ENCODE measurements at places on chromosomes 13 and 19.
A peak's percentile ranks its signal among the peaks of the same experiment; 100 is the strongest.

DNA sequence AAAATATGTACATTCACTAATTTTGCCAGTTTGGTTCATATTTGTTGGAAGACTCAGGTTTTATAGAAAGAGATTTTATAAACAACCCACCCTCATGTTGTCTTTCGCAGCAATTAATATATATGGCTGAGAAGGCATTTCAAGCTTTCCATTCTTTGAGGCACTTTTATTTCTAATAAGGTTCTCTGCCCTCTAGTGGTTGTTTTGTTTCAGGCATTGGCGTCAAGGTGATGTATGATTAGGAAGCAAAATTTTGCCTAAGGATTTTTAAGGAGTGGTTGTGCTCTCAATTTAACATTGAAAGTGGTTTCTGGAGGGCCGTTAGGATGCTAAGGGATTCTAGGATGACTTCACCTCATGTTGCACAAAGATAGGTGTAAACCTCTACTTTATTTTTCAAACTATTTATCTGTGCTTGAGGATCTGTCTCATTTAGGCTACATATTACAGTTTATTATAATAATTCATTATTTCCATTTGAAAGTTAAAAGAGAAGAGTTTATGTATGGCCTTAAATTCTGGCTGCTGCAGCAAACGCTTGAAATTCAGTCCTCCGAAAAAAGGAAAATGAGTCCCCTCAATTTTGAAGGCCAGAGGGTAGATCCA is 35.9 kb downstream of the OXGR1 start:
- no peak for DNase-seq

GRCh38 chr19:48925240-48925843 is 8.2 kb upstream of the DHDH start:
- DNase-seq, result no peak

DNA sequence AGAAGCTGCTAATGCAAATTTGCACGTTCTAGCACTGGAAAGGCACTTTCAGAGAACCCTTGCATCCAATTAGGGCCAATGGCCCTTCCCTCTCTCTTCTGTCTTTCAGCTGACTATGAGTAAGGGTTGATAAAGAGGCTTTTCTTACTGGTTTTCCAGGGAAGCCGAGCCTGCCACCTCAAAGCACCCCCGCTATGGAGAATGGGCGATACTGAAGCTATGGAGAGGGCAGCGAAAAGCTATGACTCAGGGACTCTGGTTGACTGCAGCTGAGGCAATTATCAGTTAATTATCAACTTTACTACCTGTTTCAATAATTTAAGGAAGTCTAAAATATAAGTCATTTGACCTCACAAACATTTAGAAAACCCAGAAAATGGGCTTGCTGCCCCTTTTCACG is 115.8 kb downstream of the TRPC4 start:
- no peak for DNase-seq

GRCh38 chr13:29483211-29483610 is 112.3 kb downstream of the SLC7A1 start:
- DNase-seq, result no peak

DNA sequence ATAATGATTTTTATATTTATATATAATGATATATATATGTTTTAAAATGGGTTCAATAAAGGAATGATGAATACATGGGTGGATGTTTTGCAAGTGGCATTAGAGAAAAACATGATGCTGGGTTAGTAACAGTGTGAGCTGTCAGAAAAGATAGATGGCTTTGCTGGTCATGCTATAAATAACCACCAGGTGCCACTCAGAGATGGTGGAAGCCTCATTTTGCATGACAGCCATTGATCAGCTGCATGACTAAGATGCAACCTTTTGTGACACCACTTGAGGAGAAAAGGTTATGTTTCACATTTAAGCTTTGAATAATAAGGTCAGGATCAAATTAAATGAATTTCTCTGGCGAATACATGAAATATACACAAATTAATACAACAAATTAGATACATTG is 737.7 kb downstream of the PCDH9 start:
- DNase-seq, result no peak

DNA sequence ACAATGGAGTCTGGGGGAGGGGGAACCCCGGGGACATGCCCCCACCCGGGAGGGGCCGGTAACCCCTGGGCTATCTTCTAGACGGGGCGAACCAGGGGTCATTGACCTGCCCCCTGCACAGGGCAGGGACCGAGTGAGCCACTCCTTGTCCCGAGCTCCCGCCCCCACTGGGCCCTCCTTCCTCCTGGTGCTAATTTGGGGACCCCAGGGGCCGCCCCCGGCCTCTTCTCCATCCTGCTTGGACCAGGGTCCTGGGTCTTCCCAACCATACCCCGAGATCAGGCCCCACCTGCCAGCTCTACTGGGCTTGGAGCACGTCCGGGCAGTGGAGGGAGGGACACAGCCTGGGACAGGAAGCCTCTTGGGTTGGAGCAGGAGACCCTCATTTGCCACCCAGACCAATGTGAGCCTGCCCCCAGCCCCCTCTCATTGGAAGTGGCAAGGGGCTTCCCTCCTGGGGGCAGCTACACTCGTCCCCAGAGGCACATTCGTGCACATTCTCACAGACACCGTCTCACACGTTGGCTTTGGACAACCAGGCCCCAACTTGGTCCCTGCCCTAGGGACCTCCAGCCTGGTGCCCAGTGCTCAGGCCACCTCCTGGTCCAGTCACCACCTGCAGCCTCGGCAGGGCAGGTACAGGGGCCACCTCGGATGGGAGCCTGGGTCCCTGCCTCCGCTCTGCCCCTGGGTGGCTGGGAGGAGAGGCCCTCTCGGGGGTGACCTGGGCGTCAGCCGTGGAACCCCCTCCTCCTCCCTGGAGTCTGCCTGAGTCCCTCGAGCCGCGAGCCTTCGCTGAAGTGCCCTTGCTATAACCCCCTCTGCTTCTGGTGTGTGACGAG is 3.3 kb upstream of the MISP start:
- DNase-seq, result no peak

GRCh38 chr13:50713523-50714248 is 129.8 kb downstream of the DLEU7 start:
- DNase-seq, result no peak

DNA sequence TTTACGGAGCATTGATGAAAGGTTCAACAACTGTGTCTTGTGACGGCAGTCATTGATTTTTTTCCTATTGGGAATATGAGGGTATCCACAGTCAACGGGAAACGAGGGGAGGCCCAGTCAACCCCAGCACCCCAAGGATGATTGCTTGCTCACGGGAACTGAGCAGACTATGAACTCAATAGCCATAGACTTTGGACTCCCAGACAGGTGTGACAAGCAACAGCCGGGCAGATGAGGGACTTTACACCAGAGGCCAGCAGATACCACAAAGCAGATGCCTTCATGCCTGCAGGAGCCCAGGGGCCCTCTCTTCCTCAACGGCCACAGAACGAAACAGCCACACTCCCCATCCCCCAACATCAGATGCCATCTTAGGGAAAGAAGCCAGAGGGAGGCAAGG is 80.3 kb upstream of the FLT1 start:
- no peak for DNase-seq

DNA sequence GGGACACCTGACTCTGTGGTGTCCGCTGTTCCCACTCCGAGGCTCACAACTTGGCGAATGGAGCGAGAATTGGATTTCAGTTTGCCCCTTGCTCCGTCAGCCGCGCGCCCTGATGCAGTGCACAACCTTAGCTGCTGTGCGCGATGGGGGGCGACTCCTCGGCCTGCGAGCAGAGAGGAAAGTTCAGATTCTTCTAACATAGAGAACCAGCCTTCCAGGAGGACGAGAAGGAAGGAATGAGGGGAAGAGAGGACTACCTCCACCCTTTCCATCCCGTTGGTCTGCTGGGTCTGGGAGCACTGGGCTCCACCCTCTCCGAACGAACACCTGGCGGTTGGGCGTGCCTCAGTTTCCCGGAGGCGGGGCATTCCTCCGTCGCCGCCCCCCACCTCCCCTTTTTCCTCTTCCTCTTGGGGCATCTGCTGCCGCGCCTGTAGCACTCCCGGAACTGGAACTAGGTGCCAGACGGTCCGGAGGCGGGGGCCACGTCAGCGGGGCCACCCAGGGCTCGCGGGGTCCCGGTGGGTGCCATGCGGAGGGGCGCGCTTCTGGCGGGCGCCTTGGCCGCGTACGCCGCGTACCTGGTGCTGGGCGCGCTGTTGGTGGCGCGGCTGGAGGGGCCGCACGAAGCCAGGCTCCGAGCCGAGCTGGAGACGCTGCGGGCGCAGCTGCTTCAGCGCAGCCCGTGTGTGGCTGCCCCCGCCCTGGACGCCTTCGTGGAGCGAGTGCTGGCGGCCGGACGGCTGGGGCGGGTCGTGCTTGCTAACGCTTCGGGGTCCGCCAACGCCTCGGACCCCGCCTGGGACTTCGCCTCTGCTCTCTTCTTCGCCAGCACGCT is at the start of gene KCNK6:
Gene KCNK6, plus strand, starts transcription at position 425 of the 838 bp plus-strand sequence. Its CDS starts 106 bp downstream, at position 531.
- peak; percentile 44 for DNase-seq

- DNase-seq, result no peak
These were observed 964 bp downstream of the SPINT2 start for GRCh38 chr19:38265213-38265861.

DNA sequence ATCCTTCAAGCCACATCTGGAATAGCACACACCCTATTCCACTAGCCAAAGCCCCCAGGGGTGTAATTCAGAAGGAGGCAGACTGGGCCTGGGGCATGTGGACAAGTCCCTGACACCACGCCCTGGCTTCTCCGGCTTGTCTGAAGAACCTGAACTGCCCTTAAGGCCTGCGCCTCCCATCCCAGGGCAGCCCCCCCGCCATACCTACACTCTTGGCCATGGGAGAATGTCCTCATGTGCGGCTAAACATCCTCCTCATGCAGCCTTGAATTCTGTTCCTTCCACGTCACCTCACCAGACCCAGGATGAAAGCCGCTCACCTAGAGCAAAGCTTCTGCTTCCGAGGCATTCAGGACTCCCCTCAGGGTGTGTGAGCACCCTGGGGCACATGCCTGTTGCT is 24.3 kb upstream of the POU2F2 start:
- no peak for DNase-seq

DNA sequence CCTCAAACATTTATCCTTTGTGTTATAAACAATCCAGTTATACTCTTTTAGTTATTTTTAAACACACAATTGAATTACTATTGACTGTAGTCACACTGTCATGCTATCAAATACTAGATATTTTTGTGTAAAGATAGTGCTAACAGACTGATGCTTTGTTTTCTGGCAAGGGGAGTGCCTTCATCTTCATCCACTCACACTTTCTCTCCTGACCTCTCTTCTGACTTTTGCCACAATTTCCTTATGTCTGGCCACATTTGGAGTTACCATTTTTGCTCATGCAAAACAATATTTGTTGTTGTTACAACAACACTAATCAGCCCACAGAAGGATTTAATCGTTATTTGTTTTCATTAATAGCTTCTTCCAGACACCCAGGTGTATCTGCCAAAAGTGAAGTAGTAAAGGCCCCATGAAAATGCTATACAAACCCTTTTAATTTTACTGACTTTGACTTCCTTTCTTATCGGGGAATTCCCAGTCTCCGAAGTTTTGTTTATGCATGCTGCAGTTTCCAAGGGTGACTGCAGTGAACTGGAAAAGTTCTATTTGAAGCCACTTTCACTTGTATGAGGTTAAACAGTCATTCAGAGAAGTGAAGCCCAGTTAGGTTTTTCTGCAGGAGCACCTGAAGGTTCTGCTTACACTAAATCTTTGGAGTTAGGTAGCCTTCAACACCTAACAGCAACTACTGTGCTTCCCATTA is 66.1 kb upstream of the FRY start:
- no peak for DNase-seq

DNA sequence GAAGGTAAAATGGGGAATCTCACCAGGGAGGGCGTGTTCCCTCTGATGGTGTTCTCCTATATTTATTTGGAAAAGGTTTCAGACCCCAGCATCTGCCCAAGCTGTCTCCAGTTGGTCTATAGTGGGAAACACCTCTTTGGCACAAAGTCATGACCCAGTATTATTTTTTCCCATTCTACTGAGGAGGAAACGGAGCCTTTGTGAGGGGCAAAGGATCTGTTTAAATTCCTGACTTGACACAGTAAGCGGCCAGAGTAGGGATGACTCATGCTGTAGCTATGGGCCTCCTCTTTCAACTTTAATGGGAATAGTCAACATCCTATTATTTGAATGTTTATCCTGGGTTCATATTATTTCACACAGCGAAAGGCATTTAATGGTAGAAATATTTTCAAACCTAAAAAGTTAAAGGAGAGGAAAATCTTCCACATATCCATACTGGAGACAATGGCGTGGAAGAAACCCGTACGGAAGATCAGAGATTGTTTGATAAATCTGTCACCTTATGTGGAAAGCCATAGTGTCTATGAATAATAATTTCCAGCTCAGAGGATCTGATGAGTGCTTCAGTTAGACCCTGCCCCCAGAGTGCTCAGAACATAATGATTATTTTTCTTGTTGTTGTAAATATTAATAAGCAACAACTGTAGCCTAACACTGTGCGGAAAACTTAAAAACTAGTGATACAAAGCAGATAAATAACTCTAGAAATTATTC is 126.0 kb downstream of the FOXO1 start:
- DNase-seq, result no peak

DNA sequence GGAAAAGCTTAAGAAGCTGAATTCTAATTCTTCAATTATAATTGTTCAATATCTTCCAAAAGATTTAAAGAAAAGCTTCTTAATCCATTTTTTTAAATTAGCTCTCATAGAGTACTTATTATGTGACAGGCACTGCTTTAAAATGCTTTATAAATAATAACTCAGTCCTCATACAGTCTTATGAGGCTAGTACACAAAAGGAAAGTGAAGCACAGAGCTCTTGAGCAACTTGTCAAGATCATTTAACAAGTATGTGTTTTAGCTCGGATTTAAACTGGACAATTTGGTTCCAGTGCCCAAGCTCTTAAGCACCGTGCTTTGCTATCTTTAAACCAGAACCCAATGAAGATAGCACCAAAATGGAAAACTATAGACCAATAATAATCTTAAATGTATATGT is 106.1 kb downstream of the DHRS12 start:
- DNase-seq, result no peak

DNA sequence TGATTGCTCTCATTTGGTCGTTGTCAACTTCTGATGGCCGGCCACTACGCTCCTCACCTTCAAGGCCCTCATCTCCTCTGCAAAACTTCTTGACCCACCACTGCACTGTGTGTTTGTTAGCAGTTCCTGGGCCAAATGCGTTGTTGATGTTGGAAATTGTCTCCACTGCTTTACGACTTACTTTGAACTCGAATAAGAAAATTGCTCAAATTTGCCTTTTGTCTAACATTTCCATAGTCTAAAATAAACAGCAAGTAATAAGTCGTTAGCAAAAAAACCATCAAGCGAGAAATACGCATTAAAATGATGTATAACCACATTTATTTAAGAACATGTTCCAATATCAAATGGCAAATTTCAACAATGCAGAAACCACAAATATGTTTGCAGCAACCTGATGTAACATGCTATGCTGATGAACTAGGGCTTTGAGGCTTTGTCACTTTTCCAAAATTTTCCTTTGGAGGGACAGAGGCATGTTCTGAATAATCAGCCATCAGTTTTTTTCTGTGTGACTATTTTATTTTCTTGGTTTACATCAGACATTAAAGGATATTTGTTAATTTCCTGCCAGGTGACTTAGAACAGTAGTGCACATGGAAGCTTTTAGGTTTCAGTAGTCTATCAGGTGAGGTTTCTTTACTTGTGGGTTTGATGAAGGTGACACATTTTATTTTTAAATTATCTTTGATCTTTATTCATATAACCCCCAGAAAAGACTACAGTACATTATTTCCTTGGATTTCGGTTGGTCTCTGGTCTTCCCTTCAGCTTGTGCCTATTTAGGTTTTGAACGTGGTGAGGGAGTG is 74.7 kb upstream of the TEX29 start:
- no peak for DNase-seq

- DNase-seq, result no peak
These were observed 8.1 kb upstream of the ICAM1 start for GRCh38 chr19:10262771-10263170.

Data from hypothalamus (tissue), 51 donors.